GM10248 (cell line): ENCODE measurements at places on chromosomes 4 and X.

GRCh38 chr4:23932901-23933308, 43.1 kb upstream of the PPARGC1A start:
- no peak for DNase-seq

DNA sequence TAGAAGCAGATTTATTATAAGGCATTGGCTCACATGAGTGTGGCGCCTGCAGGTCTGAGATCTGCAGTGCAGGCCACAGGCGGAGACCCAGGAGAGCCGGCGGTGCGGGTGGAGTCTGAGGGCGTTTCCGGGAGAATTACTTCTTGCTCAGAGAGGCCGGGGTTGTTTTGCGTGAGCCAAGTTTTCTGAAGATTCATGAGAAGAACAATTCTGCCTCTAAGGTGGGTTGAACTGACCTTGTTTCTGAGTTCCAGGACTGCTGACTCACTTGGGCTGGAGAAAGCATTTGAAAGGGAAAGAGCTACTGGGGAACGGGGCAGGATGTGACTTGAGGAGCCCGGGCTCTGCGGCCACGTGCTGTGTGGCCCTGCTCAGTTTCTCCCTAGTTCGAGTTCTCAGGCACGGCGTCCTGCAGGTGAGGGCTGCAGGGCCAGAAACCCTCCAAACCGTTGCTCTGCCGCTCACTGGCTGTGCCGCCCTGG, 36.7 kb upstream of the SORCS2 start:
- no peak for DNase-seq

GRCh38 chrX:124555036-124555595, 208.8 kb downstream of the SH2D1A start:
- DNase-seq = no peak

DNA sequence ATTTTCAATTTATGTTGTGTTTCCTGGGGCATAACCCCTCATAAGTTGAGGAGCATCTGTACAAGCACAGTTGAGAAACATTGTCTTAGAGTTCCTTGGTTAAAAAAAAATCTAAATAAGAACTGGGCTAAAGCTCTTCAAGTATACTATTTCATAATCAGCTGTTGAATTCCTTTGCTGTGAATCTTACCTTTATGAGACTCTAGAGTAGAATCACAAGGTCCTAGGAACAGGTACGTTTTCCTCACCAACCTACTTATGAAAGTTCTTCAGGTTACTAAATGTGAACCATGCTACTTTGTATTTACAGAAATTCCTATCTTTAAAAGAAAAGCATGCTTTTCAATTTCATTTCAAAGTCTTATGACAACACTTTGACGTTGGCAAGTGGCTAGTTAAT, 20.9 kb upstream of the SOD3 start:
- no peak for DNase-seq

- DNase-seq = no peak
Observed at GRCh38 chrX:70878902-70879301, 29.6 kb downstream of the TEX11 start.

GRCh38 chrX:40055495-40055894, 42.3 kb downstream of the BCOR start:
- no peak for DNase-seq

DNA sequence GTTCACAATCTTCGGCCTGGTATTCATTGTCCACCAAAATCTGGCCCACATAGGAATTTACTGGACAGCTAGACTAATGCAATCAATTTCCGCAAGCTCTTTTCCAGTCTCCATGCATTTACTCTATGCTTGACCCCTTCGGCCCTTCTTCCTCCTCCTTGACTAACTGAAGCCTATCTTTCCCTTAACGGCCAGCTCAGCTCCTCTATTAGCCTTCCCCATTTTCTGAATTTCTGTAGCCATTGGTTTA, 1.2 kb upstream of the PHKA2 start:
- no peak for DNase-seq
